Stromal cell of bone marrow (primary cell): ENCODE measurements at places on chromosomes 5 and 9.
A peak's percentile ranks its signal among the peaks of the same experiment; 100 is the strongest.

- DNase-seq: peak; percentile 13
Observed at GRCh38 chr9:18396102-18396728, 77.7 kb upstream of the ADAMTSL1 start.

DNA sequence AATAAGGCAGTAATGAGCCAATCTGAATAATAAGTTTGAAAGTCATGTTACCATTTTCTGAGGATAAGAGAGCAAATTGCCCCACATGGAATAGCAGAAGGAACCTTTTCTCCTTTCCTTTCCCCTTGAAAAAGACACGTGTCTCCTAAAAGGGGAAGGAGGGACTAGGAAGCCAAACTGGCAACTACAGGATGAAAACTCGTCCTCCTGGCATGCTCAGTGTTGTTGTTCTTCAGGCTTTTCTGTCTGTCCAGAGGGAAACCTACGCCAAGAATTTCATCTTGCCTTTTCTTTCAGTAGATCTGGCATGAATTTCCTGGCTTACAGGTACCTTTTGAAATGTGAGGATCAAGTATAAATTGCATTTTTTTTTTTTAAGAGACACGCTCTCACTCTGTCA lies 355.9 kb upstream of the TLE4 start:
- no peak for DNase-seq

DNA sequence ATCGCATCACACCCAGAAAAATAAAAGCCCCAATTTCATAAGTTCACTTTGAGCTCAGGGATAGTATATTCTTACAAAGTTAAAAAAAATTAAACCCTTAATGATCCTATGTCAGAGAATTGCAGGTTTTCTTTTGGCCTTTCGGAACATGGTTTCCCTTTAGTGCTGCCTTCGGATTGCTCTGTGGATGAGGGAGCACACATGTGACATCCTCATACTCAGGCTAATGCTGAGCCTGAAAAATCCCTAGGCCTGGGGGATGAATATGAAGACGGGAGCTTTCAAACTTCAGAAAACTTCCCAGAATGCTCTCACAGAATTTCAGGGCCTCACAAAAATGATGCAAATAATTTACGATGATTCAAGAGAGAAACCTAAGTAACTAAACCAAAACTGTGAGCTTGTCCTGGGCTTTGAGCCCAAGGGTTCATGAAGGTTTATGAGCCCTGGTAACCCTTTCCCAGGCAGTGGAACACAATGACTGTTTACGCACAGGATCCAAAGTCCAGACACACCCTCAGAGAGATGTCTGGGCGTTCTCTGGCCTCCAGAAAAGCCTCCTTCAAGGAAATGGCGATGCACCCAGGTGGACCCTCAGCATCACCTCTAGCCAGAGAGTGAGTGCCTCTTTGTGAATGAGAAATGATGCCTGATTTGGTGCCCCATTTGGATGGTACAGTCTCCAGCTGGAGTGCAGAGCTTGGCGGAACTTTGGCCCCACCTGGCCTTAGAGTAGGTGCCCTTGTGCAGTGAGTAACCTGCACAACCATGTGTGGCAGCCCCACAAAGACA lies 145.4 kb downstream of the ENTREP1 start:
- no peak for DNase-seq

- DNase-seq: no peak
Observed at GRCh38 chr9:90029386-90029785, 424.6 kb downstream of the GADD45G start.

DNA sequence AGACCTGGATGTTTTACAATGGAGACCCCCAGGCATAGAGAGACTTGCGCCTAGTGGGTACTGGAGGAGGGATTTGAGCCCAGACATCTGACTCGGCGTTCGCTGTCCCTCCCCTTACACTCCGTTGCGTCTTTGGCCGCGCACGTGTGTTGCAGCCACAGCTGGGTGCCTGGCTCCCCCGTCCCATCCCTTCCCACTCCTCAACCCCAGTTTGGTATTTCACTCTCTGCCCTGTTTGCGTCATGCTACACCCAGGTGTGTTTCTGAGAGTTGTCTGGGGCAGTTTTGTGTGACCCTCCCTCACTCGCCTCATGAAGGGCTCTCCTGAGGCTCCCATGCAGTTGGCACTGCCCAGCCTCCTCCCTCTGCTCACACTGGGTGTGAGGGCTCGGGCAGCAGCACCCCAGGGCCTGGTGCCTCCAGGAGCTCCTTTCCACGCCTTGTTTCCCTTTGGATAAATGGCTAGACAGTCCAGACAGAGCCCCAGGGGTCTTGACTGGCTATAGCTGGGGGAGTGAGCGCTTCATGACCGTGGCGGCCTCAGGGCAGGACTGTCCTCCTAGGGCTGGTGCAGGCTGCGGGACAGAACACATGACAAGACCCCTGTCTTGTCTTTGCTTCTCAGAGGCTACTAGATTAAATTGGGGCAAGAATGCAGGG lies 13.6 kb downstream of the TCF7 start:
- no peak for DNase-seq

DNA sequence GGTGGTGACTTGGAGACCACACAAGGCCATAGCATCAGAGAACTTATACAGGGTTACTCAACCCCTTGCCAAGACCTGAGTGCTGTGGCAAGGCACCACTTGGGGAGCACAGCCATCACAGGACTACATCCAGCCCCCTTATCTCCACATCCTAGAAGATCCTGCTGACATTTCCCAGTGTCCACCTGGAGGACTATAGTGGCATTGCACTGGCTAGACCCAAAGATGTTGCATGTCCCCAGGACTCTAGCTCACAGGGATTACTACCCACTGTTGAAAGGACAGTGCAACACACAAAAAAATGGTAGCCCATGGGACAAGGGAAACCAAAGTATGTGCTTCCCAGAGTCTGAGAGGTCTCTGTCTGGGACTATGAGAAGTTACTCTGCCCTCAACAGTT lies 411.1 kb upstream of the NUDT12 start:
- DNase-seq: no peak

DNA sequence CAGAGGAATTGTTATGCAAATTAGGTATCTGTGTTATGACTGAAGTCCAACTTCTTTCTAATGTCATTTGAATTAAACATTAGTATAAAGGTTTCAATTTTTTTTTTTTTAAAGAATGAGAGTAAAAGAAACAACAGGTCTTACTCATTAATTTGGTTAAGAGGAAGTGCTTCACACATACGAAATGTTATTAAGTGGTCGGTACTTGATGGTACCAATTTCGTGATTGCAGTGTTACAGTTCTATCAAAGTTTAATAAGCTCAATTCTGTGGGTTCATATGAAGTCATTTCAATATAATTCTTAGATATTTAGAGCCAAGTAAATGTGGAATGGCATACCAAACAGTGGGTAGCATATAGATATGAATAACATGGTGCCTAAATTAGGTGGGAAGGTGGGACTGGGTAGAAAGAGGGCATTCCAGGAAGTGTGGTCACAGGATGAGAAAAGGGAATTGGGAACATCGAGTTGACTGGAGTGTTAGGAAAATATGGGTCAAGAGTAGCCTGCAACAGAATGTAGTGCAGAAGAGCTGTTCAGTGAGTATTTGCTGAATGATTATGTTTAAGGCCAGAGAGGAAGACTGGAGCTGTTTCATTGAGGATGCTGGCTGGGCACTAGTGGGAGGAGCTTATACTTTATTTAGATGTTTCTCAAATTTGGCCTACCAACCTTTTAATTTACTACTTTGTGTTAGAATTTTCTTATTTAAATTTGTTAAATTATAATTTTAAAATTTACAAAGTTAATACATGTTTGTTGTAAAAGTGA lies 34.1 kb upstream of the DHFR start:
- DNase-seq: no peak

DNA sequence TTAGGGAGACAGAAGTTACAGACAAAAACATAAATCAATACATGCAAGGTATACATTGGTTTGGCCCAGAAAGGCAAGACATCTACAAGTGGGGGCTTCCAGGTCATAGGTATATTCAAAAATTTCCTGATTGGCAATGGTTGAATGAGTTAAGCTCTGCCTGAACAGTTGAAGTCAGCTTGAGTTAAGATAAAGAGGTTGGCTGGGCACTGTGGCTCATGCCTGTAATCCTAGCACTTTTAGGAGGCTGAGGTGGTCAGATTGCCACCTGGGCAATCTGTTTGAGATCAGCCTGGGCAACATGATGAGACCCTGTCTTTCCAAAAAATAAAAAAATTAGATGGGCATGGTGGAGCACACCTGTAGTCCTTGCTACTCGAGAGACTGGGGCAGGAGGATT lies 16.3 kb downstream of the TMC1 start:
- DNase-seq: no peak

DNA sequence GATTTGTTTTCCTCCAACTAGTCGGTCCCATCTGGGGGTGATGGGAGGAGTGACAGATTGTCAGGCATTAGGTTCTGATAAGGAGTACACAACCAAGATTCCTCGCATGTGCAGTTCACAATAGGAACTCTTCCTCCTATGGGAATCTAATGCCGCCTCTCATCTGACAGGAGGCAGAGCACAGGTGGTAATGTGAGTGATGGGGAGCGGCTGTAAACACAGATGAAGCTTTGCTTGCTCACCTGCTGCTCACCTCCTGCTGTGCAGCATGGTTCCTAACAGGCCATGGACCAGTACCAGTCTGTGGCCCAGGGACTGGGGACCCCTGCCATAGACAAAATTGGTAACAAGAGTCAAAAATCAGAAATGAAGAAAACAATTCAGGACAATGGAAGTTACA lies 173.3 kb upstream of the HMHB1 start:
- DNase-seq: no peak

DNA sequence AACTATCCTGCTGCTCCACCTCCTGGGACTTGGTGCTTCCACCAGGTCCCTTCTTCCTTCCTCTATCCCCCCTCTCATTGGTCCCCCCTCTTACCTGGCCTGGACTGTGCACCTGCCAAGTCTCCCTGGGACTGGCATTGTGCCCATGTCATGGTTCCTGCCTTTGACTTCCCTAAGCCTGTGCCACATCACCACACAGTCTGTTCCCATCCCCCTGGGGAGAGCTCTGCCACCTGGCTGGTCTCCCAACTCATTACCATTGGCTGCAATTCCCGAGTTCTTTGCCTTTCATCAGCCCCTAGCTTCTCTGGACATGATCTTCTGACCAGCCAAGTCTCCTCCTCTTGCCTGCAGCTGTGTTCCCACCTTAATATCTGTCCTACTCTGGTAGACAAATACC lies 180.3 kb downstream of the SREK1 start:
- no peak for DNase-seq

DNA sequence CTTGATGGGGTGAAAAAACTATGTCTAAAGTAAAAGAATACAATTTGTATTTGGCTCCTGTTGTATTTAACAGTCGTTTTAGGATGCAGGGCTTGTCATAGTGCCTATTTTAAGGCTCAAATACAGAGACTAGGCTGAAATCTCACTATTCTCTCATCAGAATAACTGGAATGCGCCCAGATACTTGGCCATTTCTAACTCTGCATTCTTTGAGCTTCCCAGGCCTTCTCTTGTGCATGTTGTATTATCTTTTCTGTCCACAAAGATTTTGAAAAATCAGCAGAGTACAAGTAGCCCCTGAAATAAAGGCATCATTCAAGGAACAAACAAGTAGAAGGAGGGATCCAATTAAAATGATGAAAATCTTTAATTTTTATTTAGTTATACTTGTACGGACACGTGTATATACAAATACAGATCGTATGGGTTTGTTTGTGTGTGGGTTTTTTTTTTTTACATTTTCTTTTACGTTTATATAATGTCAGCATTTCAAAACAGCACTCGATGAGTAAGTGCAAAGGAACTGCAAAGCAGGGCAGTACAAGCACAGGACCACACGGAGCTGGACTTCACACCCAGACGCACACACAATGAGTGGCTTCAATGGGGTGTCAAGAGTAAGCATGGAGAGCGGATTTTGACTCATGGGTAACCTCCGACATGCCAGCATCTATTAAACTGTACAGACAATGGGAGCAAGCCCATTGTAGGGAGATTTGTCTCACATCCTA lies 294.0 kb downstream of the EFNA5 start:
- no peak for DNase-seq

GRCh38 chr5:126848253-126848652 lies 71.3 kb downstream of the LMNB1 start:
- no peak for DNase-seq

- DNase-seq: no peak
Observed at GRCh38 chr9:124302921-124303320, 45.2 kb downstream of the NEK6 start.

DNA sequence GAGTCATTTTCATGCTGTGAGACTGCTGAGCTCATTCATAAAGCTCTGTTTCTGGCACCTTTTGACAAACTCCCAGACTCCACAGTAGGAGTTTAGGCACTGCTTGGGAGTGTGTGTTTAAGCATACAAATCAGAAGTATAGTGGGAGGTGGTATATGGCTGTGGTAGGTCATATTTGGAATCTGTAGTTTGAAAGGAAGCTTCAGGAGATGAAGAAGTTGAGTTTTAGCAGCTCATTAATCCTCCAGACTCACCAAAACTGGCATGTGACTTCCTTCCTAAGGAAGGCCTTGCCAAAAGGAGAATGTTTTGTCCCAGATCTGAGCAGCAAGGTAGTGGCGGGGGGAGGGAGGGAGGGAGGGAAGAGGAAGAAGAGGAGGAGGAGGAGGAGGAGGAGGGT lies 52.8 kb downstream of the SAXO1 start:
- no peak for DNase-seq

DNA sequence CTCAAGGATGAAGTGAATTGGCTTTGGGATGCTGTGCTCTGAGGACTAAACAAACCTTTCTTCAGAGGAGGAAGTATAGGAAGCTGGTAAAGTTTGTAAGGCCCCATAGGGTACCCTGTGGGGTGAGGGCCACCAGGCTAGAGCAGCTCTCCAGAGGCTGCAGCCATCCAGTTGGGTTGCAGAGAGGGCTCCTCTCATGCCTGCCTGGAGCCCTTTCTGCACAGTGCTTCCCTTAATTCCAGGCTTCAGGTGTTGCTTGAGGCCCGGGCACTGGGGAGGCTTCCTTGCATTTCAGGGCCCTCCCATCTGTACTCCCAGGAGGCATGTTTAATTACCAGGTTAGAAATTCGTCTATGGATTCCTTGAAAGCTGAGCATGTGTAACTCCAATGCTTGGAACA lies 95.3 kb upstream of the FSTL4 start:
- no peak for DNase-seq

GRCh38 chr5:71757590-71758543 lies 38.8 kb downstream of the CARTPT start:
- peak; percentile 78 for DNase-seq
